ENCODE measurements at places on chromosomes 5 and 9. TPM values are rescaled to one million over a fixed set of nuclear protein-coding genes. Genes with fewer than 3 reads are reported as not detected.
A peak's percentile ranks its signal among the peaks of the same experiment; 100 is the strongest.

- DNase-seq = no peak
Measured at GRCh38 chr9:1653282-1653681, 361.9 kb upstream of the SMARCA2 start.

- peak; percentile 98 for DNase-seq
Measured at GRCh38 chr5:74316064-74316603, 324.4 kb downstream of the ENC1 start.

- no peak for DNase-seq
Measured at GRCh38 chr9:76401580-76402354, 7.5 kb upstream of the RFK start.

DNA sequence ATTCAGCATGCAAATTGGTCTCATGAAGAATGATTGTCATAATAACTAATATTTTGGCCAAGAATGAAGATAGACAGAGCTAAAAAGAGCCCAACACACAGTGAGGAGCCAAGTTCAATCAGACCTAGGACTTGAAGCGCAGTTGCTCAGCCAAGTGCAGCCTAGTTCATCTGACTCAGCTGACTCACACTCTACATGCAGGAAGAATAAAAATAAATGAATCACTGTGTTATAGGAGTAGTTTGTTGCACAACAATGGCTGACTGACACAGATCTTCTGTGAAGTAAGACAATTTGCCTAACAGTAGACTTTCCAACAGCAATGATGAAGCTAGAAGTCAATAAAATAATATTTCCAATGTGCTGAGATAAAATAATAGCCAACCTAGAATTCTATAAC lies 261.5 kb downstream of the CEMIP2 start:
- DNase-seq = peak; percentile 99

GRCh38 chr5:180790020-180790419 lies 12.6 kb downstream of the MGAT1 start:
- no peak for DNase-seq

- DNase-seq = peak; percentile 6
Measured at GRCh38 chr5:155556700-155557099, 543.1 kb downstream of the KIF4B start.

- no peak for DNase-seq
Measured at GRCh38 chr9:10873999-10874398, 261.2 kb upstream of the PTPRD start.

- no peak for DNase-seq
Measured at GRCh38 chr5:79056847-79057246, 12.6 kb downstream of the DMGDH start.

GRCh38 chr5:123036391-123037103 lies at the start of gene PPIC:
Gene PPIC, minus strand, starts transcription at chr5:123036725. Its CDS starts 100 bp downstream, at chr5:123036625.
- peak; percentile 55 for DNase-seq

Gene GADD45G
- 0.20 TPM for total RNA-seq

Gene RFX3
- total RNA-seq = 1.6 TPM

Gene IFNK
- not detected for total RNA-seq
